Body of pancreas (tissue), 4 donors: ENCODE measurements at places on chromosomes 7 and 10. TPM values are rescaled to one million over a fixed set of nuclear protein-coding genes. Genes with fewer than 3 reads are reported as not detected.

Gene LRRC72
- total RNA-seq = not detected

Gene TSPAN15
- total RNA-seq = 20.0 TPM

Gene ANKRD30A
- not detected for total RNA-seq

Gene POMZP3
- 4.2 TPM for total RNA-seq

Gene C10orf95
- 0.66 TPM for total RNA-seq

Gene CC2D2B
- 0.99 TPM for total RNA-seq

Gene RTKN2
- total RNA-seq = 0.33 TPM

Gene ABCB4
- total RNA-seq = under 0.01 TPM

Gene CDHR3
- 1.6 TPM for total RNA-seq

Gene INMT
- total RNA-seq = 48.1 TPM

DNA sequence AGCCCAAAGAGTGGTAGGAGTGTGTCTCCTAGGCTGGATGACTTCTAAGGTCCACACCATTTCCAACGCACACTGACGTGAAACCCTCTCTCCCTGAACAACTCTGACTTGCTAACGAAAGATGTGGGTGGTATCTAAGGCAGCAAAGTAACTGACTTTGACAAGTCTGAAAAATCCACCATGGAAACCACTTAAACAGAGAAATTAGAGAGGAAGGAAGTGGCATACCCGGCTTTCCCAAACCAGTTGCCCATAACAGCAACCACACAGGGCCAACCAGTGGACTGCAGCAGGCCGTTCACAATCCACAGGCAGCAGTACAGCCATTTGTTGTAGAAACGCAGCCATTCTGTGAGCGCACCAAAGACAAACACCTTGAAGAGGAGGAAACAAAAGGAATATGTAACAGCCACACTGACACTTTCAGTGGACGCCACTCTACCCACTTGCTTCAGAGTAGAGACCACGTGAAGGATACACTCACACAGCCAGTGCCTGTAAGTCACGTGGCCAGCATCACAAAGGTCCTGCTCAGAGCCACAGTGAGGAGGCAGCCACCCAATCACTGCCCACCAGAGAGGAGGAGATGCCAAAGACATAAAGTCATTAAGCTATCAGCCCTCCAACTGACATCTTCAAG lies 39.8 kb downstream of the SLC37A3 start:
- DNase-seq = no peak

DNA sequence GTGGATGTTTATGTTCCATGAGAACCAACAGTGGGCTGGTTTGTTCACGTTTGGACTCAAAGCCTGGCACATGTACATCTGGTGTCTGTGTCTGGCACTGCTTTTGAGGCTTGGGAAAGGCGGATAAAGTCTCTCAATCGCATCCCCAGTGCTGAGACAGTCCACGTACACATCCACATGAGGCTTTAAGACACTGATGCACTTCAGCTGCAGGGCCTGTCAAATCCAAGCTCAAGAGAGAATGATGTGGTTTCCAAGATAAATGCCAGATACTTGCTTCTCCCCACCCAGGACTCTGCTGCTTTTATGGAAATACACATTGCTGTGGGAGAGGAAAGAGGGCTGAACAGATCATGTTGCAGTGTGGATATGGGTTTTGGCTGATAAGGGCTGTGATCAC lies 178.4 kb downstream of the ADARB2 start:
- no peak for DNase-seq

DNA sequence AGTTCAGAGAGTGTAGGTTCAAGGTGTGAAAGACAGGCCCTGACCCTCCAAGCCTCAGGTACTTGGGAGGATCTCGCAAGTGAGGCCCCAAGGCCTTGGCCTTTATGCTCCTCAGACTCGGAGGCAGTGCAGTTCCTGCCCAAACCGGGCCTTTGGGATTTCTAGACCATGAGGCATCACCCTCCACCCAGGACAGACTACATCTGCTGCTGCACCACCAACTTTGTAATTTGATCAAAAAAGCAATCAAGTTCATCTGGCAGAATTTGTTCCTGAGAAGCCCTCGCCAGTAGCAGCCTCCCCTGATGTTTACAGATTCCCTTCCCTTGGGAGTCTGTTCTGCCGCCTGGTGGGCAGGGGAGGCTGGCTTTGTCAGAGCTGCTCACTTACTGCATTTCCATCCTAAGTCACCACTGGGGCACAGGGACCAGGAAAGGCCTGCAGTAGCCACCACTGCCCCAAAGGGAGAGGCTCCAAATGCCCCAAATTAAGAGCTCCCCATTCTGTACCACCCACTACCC lies 2.1 kb downstream of the CAMK2G start:
- DNase-seq = no peak

DNA sequence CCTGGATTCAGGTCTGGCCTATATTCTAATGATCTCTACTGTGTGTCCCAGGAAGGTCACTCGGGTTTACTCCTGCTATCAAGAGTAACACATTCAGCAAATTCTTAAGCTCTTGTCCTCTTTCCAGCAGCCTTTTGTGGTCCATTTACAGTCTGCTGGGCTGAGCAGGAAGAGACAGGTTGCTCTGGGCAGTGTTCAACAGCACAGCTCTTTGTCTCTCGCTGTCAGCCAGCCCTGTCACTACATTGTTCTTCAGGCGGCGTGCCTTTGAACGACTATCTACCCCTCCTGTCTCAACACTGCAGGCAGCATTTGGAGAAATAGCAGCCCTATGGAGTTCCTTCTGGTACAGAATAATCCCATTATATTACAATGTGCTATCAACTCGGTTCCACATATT lies 192.2 kb upstream of the TBX20 start:
- DNase-seq = no peak

DNA sequence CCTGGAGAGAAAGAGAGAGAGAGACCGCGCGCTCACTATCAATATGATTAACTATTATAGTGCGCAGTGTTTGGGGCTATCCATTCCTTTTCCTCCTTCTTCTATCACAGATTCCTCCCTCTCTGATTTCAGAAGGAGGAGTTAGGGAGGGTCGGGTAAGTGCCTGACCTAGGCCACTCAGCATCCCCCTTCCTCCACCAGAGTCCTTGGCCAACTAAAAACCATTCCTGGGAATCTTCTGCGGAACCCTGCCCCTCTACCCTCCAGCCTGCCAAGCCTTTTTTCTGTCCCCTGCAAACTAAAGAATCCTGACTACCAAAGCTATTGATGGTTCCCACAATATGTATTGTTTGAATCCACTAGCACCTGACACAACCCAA lies 256.2 kb upstream of the NFE2L3 start:
- DNase-seq = no peak

- peak; percentile 84 for DNase-seq
These were observed 4.8 kb upstream of the CHN2 start for GRCh38 chr7:29189743-29190201.

DNA sequence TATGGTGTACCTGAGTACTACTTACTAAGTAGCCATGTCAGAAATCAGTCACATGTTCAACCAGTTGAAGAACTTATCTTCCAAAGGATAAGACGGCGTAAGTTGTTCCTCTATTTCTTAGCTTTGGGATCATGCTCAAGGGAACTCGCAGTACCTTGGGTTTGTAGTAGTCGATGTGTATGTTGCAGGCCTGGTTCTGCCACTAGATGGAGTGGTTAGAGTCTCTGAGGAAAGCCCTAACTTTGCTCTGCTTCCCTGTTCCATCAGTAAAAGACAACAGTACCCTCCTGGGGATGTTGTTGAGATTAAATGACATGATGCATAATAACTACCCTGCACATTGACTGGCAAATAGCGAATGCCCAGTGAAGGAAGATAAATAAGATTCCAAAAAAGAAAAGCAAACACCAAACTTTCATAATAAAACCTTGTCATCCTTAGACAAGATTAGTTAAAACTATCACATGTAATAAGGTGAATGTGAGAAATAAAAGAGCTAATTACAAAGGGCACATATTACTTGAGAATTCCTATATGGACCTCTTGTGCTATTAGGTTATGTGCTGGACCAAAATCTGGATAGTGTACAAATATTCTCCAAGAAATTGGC lies 165.9 kb downstream of the ABCA13 start:
- DNase-seq = no peak

GRCh38 chr10:69600761-69601330 lies 27.6 kb upstream of the NEUROG3 start:
- DNase-seq = no peak

DNA sequence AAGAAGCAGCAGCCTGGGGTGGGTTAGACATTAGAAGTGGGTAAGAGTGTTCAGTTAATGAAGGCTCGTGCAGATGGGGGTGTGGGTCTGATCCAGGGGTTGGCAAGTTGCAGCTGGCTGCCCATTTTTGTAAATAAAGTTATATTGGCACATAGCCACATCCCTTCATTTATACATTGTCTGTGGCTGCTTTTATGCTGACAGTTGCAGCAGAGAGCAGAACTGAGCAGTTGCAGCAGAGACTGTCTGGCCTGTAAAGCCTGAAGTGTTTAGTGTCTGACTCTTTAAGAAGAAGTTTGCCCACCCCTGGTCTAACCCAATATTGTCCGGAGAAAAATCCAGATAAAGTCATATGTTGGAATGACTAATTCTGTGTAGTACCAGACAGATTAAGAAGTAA lies 38.1 kb downstream of the GLRX3 start:
- no peak for DNase-seq

DNA sequence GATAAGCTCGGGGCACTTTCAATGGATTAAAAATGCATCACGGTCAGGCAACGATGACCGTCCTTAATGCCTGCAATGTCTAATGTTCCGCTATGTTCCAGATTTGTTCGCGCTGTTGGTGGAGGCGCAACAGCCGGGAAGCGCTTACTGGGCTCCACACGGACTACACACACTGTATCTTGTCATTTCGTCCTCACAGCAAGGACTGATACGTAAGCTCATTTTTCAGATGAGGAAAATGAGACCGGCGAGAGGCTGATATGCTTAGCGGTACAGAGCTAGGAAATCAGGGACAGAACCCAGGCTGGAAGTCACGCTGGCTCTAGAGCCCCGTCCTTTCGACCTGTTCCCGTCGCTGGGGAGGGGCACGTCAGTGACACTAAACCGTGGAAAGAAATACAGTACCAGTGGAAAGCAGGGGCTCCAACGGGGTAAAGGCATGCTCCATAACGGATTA lies 670 bp downstream of the TPK1 start:
- DNase-seq = peak; percentile 43

- no peak for DNase-seq
These were observed 141.5 kb upstream of the NRG3 start for GRCh38 chr10:81733542-81733941.

GRCh38 chr7:65746398-65746669 lies 126.5 kb upstream of the VKORC1L1 start:
- DNase-seq = no peak

DNA sequence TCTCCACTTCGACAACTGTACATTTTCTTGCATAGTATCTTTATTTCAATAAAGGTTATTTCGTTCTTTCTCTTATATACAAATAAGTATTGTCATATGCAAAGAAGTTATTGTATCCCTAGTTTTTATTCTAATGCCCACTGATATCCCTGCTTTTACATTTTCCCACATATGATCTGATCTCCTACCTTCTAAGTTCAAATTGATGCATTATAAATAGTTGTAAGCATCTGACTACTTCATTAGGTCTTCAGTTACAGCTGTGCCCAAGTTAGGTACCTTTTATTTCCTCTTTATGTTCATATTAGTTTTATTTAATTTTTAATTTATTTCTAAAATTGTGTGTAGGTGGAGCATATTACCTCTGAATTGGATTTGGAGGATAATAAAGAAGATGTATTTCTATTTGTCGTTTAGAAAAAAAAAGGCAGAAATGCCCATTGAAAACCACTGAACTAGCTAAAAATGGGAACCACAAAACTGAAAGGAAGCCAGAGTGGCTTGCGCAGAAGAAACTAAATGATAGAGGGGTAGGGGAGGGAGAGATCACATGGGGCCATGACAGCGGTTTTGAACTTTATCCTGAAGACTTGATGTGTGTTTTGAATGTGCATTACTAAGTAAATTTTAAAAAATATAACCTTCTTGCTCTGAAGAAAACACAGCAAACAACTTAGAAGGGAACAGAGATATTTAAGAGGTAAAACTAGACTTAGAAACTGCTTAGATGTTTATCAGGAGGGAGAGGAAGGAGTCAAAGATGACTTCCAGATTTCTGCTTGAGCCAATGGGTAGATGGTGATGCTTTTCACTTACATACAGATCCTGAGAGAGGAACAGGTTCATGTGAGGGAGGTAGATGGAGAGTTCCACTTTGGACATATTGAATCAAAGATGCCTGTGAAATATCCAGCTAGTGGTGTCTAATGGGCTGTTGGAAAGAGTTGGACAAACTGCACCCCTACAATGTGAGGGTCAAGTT lies 9.3 kb upstream of the ZC3HAV1L start:
- DNase-seq = no peak

GRCh38 chr10:58347967-58348366 lies 13.2 kb downstream of the UBE2D1 start:
- no peak for DNase-seq

DNA sequence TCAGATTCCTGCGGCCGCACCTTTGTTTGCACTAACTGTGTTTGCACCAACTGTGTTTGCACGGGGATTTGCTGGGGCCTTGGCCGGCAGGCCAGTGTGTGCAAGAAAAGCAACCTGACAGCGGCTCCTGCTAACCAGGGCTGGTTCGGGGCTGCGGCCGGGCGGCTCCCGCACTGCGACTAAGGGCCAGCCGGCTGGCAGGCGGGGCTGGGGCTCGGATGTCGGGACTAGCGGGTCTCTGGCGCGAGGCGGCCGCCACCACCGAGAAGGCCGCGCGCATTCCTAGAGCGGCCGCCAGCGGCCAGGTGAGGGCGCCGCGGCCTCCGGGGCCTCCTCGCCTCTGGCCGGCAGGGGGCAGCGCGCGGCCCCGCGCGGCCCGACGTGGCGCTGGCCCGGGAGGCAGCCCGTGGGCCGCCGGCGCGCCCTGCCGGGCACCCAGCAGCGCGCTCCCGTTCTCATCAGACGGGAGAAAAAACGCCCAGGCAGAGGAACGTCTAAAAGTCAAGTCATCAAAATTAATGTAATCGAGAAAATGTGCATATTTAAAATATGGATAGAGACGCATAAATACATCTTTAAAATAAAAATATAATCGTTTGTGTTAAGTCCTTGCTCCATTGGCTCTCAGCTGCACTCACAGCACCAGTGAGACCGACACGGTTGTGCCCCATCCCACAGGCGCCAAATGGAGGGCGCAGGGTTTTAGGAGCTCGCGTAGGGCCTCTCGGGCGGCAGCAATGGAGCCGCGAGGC lies 38.5 kb downstream of the ZNF777 start:
- peak; percentile 68 for DNase-seq
